ENCODE measurements at places on chromosomes 5 and 9. TPM values are rescaled to one million over a fixed set of nuclear protein-coding genes. Genes with fewer than 3 reads are reported as not detected.

DNA sequence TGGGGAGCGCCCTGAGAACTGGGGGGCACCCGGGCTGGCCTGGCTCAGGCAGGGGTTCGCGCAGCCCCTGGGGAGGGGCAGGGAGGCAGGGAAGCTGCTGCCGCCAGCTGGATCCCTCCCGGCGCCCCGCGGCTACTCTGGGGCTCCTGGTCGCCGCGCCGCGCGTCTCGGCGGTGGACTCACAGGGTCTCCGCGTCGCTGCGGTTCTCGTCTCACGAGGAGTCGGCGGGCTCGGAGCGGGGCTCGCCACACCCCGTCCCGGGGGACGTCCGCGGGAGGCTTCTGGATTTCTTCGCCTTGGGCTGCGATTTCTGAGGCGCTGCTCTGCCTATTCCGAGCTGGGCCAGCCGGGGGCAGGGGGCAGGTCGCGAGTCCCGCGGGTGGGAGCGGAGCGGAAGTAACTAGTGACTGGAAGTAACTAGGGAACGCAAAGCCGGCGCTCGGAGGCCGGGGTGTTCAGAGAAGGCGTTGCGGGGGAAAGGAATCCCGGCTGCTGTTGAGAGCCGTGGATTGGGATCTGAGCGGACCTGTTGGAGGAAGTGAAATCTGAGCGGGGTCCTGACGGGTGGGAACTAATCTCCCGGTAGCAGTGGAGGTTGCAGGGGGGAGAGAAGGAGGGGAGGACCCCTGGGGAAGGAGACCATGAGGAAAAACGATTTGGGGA lies 511 bp downstream of the CYSTM1 start:
- DNase-seq: peak; percentile 67

DNA sequence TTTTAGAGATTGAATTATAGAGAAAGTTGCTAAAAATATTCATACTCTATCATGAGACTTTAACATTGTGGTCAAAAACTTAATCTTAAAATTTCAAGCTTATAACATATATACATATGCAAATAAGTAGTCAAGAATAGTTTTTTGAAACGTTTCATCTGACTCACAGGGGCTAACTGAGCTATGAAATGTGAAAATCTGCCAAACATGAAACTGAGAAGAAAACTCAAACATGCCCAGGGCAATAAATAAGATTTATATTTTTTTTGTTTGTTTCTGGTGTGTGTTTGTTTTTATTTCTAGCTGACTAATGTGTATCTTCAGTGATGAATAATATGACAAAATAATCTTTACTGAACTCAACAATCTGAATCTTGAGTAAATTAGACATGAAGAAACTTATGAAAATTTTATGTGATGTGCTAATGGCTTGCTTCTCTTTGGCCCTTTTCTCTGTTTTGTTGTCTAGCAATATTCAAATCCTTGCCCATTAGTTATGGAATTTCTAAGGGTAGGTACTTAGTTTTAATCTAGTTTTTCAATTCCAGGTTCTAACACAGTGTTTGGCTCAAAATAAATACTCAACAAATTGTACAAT lies 99.9 kb downstream of the FAM174A start:
- DNase-seq: no peak

DNA sequence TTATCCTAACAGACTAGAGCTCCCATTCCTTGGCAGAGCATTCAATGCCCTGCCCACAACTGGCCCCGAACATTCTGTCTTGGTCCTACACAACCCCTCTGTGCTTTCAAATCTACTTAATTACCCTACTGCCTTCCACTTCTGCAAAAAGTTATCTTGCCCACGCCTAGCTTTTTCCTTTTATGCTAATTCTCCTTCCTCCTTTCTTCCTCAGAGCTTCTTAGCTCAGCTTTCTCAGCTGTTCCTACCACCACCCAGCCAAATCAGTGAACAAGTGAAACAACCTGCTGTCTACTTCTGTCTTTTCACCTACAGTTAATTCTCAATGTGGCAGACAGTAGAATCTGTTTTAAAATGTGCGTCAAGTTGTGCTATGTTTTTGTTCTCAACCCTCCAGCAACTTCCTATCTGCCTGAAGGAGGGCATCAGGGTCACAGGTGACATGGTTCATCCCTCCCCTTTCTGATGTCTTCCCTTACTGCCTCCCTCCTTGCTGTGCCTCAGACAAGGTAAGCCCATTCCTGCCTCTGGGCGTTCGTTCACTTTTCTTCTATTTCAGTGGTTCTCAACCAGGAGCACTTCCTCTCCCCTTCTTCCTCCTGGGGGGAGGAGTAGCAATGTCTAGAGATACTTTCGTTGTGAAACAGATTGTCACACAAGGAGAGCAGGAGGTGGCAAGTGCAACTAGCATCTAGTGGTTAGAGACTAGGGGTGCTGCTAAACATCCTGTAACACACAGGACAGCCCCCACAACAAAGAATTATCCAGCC lies 1.3 kb upstream of the REEP5 start:
- no peak for DNase-seq

DNA sequence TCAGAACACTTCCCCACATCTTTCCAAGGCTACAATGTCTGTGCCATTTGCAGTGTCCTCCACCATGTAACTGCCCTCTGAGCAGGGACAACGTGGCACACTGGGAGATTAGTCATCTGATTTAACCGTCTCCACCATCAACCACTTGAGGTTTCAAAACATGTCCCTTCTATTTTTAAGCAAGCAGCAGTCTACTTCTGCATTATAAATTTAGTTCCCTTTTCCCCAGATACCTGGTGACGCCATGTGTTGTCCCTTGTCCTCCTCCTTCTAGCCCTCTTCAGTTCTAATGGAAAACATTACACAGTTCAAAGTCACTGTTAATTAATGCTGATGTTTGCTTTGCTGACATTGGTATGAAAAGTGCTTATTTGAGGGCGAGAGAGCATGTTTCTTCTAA lies 52.8 kb downstream of the ATP10B start:
- DNase-seq: no peak

DNA sequence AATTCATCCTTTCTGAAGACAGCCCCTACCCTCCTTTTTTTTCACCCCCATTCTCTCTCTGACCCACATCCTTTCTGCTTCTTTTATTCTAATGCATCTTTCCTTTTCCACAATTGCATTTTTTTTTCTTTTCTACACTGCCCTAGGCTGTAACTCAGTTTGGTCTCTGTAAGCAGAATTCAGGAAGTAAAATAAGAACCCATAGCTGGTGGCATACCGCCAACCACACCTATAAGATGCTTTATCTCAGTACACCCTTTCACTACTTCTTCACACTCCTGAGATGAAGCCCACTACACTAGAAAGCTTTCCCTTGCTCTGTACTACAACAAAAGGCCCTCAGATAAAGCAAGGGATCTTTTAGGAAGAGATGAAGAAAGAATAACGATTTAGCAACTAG lies 16.1 kb upstream of the TSSK1B start:
- no peak for DNase-seq

AQP3 gene
- 29.9 TPM for polyA plus RNA-seq

APBA1 gene
- not detected for polyA plus RNA-seq

DNA sequence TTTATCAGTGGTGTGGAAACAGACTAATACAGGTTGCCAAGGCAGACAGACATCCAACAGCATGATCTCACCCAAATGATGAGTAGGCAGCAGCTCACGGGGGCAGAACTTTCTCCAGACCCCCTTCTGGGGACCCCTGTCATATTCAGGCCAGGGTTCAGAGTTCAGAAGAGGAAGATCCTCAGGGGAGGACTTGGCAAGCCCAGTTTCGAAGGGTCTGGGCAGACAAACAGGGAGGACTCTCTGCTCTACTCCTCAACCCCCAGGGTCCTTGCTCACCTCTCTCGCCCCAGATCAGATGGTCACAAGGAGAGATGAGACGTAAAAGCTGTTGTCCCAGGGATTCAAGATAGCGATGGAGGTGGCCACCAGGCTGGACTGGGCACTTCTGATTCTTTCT lies 215.1 kb upstream of the MVB12B start:
- no peak for DNase-seq

- no peak for DNase-seq
Measured at GRCh38 chr5:50575740-50576139, 90.7 kb upstream of the PARP8 start.

- DNase-seq: no peak
Measured at GRCh38 chr5:14040542-14040941, 96.1 kb upstream of the DNAH5 start.

DNA sequence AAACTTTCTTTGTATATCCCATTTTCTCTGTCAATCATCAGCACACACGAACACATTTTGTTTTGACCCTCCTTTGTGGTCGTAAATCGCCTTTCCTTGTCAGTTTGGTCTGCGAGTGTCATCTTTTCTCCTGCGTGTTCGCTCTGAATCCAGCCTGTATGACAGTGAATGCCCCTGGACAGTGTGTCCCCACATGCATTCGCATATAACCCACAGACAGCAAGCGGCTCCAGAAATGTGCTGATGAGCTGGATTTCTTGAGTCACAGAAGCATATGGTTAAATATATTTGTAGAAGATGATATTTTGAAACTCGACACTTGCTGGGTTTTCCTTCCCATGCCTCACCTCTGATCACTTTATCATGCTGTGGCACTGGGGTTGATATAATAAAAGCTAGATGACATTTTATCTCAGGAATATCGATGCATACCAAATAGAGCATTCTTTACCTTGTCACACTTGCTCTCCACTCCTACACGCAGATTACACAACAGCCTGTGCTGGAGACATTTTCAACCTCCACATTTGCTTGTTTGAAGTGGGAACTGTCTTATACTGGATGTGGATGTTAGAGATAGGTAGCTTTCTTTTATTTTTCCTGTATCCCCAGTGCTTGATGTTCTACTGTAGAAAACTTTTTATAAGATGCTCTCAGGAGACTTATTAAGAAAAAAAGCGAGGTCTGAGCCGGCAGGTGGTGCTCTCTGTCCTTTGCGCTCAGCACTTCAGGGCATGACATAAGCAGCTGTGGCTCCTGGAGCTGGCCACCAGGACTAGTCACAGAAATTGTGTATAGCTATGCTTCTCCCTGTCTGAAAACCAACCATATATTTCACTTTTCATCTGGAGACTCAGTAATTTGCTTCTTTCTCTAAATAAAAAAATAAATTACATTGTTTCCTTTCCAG lies 215.1 kb downstream of the SH3GL2 start:
- no peak for DNase-seq

GRCh38 chr5:51691538-51692079 lies 308.4 kb downstream of the ISL1 start:
- no peak for DNase-seq

- no peak for DNase-seq
Measured at GRCh38 chr5:68196876-68197275, 18.7 kb upstream of the PIK3R1 start.

DENND1A gene
- 17.3 TPM for polyA plus RNA-seq

DNA sequence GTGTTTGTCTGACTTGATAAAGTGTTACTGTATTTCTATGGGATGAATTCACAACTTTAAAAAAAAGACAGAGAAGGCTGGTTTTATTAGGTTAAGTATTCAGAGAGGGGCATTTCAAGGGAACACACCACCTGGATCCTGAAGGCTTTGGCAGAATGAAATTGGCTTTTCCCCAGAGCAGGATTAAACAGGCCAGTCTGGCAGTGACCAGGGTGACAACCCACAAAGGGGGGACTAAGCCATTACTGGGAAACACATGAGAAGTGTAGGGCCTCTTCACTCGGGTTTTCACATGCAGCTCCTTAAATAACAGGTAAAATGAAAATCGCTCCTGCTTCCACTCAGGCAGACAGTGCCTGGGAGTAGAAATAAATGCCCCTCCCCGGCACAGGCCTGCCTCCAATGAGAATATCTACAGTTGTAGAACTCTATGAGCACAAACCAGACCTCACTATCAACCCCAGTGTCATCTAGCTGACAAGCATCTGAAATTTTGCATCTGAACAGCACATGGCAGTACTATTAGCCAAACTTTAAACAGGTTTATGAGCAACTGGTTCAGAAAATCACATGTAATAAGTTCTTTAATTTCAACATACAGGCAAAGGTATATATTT lies 85.8 kb downstream of the LHFPL2 start:
- DNase-seq: no peak

SHISAL2B gene
- not detected for polyA plus RNA-seq

TPPP gene
- not detected for polyA plus RNA-seq

WWC1 gene
- not detected for polyA plus RNA-seq

- no peak for DNase-seq
Measured at GRCh38 chr5:35365758-35366157, 135.5 kb upstream of the PRLR start.

DNA sequence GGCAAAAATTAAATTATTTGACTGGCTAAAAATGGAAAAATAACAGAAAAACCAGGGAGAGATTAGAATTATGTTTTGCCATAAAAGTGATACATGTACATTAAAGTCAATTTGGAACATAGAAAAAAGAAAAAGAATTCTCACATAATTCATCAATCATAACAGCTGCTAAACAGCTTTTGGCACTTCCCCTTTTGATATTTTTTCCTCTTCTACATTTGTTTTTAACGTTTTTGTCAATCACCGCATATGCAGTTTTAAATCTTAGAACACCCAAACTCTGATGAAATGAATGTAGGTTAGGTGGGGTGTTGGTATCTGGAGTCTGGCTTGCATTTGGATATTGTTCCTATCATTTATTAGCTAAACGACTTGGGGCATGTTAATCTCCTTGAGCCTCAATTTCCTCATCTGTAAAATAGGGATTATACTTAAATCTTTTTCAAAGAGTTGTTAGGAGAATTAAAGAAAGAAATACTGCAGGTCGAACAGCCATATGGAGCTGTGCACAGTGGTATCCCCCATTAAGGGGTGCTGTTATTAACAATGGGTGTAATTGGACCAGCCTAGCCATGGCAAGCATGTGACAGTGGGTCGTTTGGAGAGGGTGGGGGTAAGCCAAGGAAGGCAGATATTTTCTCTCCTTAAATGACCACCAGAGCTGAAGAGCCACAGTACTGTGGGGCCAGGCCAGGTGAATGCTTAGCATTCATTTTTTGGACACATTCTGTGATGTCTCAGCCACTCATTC lies 22.6 kb downstream of the NPR3 start:
- DNase-seq: no peak

DNA sequence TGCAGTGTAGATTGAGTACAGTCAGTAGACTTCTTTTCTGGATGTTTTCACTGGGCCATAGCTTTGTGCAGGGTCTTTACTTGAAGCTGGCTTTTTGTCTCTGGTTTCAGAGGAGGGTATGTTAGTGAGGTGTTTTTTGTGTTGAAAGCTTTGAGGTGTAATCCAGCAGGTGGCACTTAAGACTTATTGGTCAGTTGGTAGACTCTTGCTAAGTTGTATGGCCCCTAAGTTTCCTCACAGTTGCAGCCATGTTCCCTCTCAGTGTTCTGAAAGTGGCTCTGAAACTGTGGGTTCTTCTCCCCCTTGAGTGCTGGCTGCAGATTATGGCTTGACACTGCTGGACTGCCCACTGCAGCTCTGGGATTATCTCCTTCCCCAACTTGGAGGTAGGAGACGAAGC lies 55.7 kb upstream of the SLC44A1 start:
- DNase-seq: no peak

DNA sequence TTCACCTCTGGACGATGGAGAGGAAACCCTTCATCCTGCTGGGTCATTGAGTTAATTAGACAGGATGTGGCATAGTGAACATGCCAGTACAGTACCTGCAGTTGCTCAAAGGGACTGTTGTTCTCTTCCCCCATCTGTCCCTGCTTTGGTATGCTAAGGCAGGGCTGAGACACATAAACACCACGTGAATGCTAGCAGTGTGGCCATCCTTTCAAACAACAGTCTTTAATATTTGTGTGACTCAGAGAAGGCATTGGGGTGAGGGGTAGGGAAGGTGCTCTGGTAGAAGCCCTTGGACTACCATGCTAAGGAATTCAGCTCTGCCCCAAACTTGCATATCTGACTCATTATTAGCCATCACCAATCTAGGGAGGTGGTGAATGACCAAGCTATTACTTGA lies 180.2 kb upstream of the ZNF618 start:
- DNase-seq: no peak

Measured in K562 (cell line).